ENCODE measurements at places on chromosomes 2 and 18.

DNA sequence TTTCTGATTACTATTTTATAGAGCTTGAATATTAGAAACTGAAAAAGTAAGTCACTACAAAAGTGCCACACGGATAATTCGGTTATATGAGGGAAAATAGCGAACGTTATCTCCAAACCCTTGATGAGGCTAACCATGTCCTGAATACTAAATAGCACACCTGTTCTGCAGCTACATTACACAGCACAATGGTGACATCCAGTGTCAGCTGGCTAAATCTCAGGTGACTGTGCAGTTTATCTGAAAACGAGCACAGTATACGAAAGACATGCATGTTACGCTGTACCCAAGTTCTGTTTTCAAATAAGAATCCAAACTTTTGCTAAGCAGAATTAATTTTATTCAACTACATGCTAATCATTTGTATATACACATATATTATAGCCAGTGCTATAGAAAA is 9.0 kb downstream of the CCDC68 start:
- no peak overlapping the region for H3K27ac ChIP-seq
- peaks cover 19% of the 10 kb centered on the region for H3K27me3 ChIP-seq
- H3K4me3 ChIP-seq = no peak overlapping the region
- DNase-seq = no peak

- no peaks in the 10 kb centered on the region for H3K4me1 ChIP-seq
- no peaks in the 10 kb centered on the region for H3K36me3 ChIP-seq
- peaks cover 44% of the 10 kb centered on the region for H3K27me3 ChIP-seq
- H3K4me3 ChIP-seq = no peak overlapping the region
- H3K27ac ChIP-seq = no peak overlapping the region
Measured at GRCh38 chr18:12074736-12075135, 18.9 kb upstream of the ANKRD62 start.

GRCh38 chr2:227461811-227462461 is 10.0 kb upstream of the AGFG1 start:
- peak overlapping the region; percentile 3 for H3K4me3 ChIP-seq
- H3K27ac ChIP-seq = no peak overlapping the region
- no peaks in the 10 kb centered on the region for H3K27me3 ChIP-seq
- H3K4me1 ChIP-seq = peaks cover 53% of the 10 kb centered on the region

GRCh38 chr2:72090781-72091482 is 56.7 kb downstream of the CYP26B1 start:
- H3K4me1 ChIP-seq = no peaks in the 10 kb centered on the region
- no peak overlapping the region for H3K4me3 ChIP-seq

DNA sequence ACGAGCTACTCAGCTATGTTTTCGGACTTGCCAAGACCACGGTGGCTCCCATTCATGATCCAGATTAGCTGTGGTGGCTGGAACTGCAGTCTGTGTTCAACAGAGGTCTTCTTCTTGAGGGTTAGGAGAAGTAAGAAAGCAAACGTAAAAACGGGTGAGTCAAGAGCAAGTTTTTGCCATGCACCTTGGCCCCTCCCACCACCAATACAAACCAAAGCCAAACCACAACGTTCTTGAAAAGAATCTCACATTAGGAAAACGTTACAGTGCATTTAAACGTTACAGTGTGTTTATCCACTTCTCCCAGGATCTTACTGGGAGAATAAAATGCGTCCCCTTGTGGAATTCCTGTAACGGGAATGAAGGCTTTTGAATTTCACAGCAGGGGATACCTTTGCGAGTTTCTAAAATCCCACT is 725 bp downstream of the FBXO48 start:
- H3K4me1 ChIP-seq = peaks cover 39% of the 10 kb centered on the region
- no peaks in the 10 kb centered on the region for H3K27me3 ChIP-seq
- H3K36me3 ChIP-seq = peaks cover 2% of the 10 kb centered on the region
- H3K4me3 ChIP-seq = peak overlapping the region; percentile 96
- DNase-seq = peak; percentile 51
- peak overlapping the region; percentile 98 for H3K27ac ChIP-seq

All from T-helper 17 cell (primary cell).